ENCODE measurements at places on chromosomes 2 and 18. TPM values are rescaled to one million over a fixed set of nuclear protein-coding genes. Genes with fewer than 3 reads are reported as not detected.

- no peak for DNase-seq
These were observed 11.3 kb upstream of the MLPH start for GRCh38 chr2:237475704-237476141.

GRCh38 chr2:182077448-182078142 lies 91.9 kb downstream of the PPP1R1C start:
- peak; percentile 83 for DNase-seq

DNA sequence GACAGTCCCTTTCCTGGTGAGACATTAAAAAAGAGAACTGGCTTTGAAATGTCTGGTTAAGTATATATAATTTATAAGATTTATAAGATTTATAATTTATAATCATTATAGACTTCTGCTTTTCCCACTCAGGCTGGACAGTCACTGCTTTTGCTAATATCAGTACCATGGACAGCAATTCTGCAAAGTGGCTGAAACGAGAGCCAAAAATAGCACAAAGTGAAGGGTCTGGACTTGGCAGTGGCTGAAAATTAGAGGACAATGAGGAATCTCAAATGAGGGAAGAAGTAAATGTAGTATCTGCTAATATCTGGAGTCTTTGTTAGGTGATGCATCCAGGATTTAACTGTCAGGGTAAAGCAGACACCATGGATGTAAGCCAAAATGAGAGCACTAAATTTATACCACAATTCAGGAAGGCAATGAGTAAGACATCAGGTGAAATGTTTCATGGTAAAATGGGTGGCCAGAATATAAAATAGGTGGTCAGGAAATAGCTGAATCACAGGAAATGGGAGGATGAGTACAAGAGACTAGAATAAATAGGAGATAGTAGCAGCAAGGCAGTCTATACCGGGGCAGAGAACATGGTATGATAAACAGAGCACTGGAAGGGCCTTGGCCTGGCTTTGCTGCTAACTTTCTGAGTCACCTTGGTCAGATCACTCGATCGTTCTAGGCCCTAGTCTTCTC lies 39.6 kb upstream of the BOD1L2 start:
- peak; percentile 51 for DNase-seq

DNA sequence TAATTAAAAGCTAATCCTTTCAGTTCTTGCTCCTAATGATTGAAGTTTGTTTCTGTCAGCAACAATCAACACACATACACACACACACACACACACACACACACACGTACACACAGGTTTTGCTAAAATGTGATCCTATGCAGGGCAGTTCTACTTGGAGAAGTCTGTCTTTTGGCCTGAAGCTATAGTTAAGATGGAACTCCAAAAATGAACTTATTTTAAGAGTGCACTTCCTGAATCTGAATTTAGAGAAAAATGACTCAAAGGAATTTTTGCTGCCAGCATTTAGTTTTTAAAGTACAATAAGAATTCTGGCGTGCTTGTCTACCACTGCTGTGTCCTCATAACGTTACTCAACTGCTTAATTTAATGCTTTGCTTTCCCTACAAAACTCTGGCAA lies 6.6 kb downstream of the GALNT5 start:
- no peak for DNase-seq

GRCh38 chr2:71834796-71835195 lies 312.9 kb downstream of the CYP26B1 start:
- no peak for DNase-seq

MARCO gene
- not detected for total RNA-seq

- DNase-seq: peak; percentile 47
These were observed 78.7 kb upstream of the RGPD5 start for GRCh38 chr2:109715313-109715805.

GALR1 gene
- 0.74 TPM for total RNA-seq

Data from GM23338 (cell line).